ENCODE measurements at places on chromosomes 13 and 19. TPM values are rescaled to one million over a fixed set of nuclear protein-coding genes. Genes with fewer than 3 reads are reported as not detected.

The CD209 gene
- 2.4 TPM for polyA plus RNA-seq

The ZNF550 gene
- polyA plus RNA-seq: 12.8 TPM

The SUGP1 gene
- polyA plus RNA-seq: 40.4 TPM

The ECSIT gene
- polyA plus RNA-seq: 54.1 TPM

The SCAMP4 gene
- 32.5 TPM for polyA plus RNA-seq

DNA sequence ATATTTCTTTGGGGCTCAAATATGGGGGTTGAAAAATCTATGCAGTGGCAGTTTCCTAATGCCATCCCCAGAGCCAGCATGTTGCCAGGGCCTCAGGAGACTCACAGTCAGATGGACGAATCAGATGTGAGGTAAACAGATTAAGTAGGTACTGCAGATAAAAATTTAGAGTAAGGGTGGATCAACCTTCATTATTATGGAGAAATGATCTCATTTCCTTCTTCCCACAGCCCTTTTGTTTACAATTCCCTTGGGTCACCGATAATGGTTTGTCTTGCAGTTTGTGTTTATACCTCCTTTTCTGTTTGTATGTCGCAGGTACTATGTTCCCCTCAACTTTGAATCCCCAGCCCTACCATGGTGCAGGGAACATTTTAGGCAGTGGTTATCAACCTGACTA, 20.0 kb downstream of the DIAPH3 start:
- no peak for DNase-seq

DNA sequence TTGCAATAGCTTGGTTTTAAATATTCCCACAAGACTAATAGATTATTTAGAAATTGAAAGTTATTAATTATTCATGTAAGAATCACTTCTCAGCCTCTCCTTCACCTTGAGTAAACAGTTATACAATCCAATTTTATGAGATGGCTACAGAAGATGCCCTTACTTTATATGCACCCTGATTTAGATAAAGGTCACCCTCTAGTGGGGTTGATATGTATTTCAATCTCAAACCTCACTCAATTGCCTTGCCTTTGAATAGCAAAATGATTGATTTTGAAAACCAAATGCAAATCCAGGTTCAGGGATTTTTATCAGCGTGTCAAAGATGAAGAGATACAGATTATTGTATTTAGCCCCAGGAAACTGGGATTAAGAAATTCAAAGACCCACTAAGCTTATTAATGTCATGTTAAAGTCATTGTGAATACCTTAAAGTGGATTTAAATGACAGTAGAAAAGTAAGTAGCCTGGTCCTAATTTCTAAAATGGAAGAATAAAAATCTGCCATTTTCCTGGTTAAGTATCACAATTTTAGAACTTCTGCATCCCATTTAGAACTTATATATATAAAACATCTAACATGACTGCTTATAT, 305.1 kb downstream of the ITGBL1 start:
- no peak for DNase-seq

DNA sequence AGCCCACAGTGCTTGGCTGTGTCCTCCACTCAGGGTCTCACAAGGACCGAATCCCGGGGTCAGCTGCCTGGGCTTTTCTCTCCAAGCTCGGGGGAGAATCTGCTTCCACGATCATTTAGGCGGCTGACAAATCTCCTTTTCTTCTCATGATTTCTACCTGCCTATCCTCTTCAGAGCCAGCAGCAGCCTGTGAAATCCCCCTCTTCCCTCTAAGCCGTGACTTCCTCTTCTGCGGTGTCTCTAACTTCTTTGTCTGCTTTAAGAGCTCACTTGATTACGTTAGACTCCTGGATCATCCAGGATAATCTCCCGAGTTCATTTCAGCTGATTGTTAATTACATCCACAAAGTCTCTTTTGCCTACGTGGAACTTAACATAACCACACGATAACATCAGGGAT, 22.5 kb upstream of the ZNF845 start:
- no peak for DNase-seq

GRCh38 chr13:94234738-94235137, 244.7 kb downstream of the DCT start:
- no peak for DNase-seq

DNA sequence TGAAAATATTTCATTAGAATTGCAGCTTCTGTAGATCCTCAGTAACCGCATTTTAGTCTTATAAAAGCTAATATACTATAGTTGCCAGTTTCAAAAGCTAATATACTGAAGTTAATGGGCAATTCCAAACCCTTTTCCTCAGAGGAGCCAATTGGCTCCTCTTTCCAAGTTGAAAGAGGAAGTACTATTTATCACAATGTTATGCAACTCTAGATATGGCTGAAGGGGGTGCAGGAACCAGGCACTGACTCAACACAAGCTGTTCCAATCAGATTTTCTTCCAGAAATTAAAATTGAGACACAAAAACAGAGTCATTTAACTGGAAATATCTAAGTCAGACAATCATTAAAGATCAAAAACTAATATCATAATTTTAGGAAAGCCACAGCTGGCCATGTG, 258.9 kb downstream of the PCDH20 start:
- DNase-seq: no peak

- no peak for DNase-seq
Measured at GRCh38 chr13:73167028-73167820, 108.4 kb downstream of the KLF5 start.

DNA sequence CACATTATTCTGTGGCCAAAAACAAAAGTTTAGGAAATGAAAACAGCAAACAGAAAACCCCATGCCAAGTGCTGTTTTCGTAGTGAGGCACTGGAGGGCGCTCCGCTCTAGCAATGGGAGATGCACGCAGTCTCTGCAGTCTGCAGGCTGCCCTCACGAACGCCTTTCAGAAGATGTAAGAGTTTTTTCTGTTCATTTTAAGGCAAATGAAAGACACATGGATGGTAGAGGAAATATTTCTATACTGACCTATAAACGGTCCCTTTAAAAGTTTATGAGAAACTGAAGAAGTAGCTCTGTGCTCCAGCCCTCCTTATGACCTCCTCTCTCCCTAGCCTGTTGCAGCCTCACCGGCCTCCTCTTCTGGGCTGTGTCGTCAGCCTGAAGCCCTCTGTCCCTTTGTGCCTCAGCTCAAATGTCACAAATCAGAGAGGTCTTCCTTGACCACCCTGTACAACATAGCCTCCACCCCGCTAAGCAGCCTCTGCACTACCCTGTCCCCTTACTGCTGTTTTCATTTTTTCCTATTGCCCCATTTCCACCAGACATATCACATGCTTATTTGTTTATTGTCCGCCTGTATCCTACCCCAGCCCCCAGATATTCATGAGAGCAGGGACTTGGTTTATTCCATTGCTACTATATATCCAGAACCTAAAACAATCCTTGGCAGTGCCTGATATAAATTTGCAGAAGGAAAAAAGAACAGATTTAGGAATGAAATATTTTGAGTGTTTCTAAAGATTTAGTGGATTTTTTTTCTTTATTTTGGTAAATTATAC, 116.4 kb downstream of the TM9SF2 start:
- DNase-seq: peak; percentile 15

DNA sequence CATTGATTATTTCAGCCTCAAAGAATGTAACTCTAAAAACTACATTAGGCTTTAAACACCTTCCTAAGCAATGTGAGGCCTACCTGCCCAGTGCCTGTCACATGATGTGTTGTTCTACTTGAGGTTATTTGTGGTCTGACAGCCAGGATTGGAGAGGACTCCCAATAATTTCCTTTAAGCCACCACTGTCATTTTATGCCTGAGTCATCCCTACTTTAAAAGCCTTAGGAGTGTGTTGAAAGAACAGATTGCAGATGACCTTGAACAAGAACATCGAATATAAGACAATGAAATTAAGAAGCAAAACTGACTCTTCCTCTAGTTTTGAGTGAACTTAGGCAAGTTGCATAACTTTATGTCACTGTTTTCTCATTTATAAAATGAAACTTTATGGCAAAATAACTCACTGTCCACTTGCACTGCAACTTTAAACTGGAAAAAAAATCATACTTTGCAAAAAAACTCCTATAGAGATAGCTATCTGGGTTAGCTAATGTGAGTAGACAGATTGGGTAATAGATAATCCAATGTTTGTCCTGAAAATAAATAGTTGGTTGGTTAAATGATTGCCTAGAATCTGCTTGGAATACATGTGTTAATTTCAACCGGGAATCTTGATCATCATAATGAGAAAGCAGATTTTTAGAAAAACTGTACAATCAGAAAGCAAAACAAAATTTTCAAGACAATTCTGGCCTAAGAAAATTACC, 361.2 kb downstream of the SUCLA2 start:
- no peak for DNase-seq

DNA sequence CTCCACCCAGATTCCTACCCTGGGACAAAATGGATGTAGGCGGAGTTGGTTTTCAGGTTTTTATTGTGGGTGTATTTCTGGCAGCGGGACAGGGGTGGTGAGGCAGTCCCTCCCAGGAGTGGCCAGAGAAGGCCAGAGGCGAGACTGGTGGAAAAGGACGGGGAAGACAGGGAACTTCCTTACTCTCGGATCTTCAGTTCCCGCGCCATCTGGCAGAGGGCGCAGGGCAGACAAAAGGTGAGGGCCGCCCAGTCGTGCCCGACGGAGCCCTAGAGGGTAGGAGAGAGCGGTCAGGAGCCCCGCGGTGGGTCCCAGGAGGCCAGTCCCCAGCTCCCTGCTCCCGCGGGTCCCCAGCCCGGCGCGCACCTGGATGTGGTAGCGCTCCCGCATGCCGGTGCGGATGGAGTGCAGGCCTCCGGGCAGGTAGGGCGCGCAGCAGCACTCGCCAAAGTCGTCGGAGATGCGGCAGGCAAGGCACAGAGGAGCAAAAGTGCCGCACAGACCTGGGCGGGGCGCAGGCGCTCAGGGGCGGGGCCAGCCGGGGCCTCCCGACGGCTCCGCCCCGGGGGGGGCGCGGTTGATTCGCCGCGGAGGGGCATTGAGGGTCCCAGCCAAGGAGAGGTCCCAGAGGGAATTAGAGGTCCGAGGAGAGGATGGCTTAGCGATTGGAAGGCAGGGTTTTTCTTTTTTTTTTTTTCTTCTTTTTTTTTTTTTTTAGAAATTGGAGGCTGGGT, 3.0 kb downstream of the CNFN start:
- peak; percentile 42 for DNase-seq

DNA sequence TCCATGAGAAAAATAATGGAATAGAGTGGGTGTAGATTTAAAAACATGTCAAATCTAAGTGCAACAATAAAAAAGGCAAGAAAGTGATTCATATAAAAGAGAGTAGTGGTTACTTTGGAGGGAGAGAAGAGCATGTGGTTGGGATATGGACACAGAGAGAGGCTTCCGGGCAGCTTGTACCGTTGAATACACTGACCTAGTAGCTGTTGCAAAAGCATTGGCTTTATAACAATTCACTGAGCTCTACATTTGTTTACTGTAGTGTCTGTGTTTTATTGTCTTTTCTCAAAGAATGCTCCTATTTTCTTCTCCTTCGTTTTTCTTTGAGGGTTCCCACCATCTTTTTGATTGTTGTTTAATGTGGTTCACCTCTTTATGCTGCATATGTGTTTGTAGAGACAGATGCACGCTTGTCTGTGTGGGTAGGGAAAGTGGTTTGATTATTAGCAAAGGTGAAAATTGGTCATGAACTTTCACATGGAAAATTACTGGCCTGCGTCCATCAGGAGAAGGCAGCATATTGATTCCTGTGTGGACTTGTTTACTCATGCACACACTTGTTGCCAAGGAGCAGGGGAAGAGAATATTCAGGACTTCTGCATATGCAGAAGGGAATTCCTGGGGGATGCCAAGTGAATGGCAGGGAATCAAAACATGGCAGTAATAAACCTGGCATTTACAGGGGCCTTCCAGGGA, 29.9 kb upstream of the IRS2 start:
- no peak for DNase-seq

DNA sequence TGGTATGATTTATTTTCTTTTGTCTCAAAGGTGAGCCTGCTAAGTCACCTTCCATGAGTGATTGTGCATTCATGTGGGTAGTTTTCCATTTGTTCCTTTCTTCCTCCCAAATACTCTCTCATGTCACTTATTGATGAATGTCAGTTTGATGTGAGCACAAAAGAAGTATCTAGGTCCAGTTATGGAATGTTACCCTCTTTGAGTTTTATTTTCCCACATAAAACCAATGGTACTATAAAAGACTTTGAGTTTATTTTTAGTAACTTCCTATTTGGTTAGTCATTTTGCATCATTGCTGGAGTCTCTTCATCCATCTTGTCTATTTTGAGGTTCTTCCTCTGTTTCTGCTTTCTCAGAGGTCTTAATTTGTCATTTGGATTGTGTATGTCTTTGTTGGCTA, 321.3 kb downstream of the GPC6 start:
- no peak for DNase-seq

DNA sequence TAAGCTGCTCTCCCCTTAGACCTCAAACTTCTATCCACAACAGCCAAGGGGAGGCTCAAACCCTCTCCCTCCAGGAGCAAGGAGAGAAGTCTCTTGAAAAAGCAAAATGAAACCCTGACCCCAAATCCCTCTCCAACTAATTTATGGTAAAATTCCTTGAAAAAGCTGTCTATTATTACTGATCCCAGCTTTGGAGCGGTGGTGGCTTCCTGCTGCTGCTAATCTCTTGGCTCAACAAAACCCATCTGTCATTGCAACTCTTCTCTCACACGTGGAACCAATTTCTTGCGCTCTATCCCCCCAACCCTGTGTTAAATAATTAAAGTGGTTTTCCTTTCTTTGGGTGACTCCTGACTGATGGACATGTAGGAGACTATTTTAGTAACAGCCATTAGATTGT, 64.1 kb upstream of the OXGR1 start:
- no peak for DNase-seq

DNA sequence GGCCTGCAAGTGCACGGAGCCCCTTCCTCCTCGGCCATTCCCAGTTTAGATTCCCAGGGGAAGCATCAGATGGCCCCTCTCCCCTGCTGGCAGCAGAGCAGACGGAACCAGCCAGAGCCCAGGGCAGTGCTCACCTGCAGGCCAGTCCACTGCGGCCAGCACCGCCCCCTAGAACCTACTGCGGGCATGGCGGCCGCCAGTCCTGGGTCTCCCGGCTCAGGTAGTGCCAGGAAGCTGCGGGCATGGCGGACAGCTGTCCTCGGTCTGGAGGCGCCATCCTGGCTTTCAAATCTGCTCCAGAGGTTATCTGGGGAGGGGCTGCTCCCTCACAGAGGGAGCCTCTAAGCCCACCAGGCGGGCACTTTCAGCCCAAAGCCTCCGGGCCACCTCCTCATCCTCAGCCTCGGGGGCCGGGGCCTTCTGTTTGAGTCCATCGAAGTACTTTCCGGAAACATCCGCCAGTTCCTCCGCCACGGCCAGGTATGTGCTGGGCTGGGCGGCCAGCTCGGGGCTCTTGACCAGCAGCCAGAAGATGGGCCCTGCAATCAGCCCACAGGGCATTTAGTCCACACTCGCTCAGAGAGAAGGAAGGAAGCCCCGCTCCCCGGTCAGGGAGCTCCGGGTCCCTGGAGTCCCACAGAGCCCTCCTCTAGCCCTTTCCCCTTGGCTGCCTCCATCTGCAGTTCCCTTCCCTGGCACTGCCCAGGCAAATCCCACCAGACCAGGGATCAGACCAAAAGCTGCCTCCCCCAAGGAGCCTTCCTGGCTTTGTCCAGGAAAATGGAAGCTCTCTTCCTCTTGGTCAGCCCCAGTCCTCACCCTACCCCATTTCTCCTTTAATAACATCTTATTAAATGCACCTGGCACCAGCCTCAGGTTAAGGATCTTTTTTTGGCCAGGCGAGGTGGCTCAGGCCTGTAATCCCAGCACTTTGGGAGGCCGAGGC, 7.0 kb upstream of the GP6 start:
- DNase-seq: no peak

All from hindlimb muscle (tissue), 1 donor.